ENCODE measurements at places on chromosomes 2 and 18.

GRCh38 chr2:120227111-120227991 is 4.2 kb upstream of the TMEM185B start:
- DNase-seq, result no peak

DNA sequence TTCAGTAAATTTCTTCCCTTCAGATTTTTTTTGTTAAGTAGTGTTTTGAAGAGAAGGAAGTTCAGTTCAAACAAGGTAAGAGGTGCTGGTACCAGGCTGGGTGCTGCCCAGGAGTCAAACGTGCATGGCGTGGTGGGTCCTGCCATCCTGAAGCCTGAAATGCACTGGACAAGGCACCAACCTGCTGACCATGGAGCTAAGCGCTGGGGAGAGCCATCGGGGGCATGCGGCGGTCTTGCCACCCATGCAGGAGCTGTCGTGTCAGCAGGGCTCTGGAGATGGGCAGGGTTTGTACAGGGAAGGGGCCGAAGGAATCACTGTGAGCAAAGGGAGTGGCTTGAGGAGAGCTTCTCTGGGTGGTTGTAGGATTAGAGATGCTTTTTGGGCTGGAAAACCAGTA is 126.6 kb downstream of the GBX2 start:
- DNase-seq, result no peak

DNA sequence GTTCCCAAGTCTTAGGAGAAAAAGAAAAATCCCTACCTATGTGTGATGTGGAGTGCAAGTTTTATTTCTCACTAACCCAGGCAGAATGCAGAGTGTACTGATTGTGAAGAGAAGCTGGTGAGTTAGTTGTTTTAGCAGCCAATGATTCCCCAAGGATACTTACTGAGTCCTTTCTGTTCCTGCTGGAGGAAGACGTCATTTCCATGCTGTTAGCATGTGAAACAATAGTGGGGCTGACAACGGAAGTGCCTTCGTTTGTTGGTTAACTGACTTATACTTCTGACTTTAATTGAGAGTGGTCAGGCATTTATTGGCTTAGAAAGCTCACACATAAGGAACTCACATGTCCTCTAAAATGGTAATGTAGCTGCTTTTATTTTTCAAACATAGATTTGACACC is 180.6 kb downstream of the MC4R start:
- no peak for DNase-seq

- DNase-seq, result no peak
Observed at GRCh38 chr2:49459314-49459993, 305.1 kb upstream of the FSHR start.

GRCh38 chr18:3340682-3341097 is 78.8 kb downstream of the MYL12B start:
- DNase-seq, result no peak

DNA sequence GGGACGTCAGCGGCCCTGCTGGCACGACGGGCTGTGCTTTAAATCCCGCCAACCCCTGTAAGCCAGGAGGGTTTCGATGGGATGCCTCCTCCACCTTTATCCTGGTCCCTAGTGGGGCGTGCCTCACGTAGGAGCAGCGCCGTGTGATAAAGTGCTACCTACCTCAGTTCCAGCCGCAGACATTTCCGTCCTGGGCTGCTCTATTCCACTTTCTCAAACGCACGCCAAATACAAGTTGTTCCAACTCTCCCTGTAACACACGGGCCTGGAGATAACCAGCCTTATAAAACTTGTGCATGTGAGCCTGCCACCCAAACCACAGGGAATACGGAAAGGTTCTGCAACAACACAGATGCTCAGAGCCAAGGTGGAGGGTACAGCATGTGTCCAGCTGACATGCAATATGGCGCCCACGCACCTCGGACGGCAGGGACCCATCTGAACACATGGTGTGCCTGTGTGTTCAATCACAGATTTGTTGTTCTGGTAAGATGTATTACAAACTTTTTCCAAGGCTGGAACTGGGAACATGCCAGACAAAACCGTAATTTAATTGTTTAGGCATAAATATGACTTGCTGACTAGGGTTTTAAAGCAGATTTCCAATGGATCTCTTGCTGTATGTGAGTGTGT is 47.7 kb downstream of the ZNF516 start:
- DNase-seq, result no peak

- no peak for DNase-seq
Observed at GRCh38 chr2:164052006-164052405, 316.2 kb upstream of the FIGN start.

- no peak for DNase-seq
Observed at GRCh38 chr2:191126386-191127085, 24.3 kb downstream of the STAT4 start.

DNA sequence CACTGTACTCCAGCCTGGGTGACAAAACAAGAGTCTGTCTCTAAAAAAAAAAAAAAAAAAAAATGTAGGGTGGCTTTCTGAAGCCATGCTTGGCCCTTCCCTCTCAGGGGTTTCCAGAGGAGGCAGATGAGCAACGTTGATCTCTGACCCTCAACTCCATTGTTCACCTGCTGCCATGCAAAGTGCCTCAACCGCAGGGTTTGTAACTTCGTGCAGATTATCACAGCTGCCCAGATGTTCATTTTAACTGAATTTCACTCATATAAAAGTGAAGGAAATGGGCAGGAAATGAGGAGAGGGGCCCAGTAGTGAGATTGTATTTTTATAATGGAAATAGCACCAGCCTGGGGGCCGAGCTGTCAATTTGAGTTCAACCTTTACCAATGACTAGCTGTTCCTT is 14.9 kb upstream of the B3GNT2 start:
- no peak for DNase-seq

DNA sequence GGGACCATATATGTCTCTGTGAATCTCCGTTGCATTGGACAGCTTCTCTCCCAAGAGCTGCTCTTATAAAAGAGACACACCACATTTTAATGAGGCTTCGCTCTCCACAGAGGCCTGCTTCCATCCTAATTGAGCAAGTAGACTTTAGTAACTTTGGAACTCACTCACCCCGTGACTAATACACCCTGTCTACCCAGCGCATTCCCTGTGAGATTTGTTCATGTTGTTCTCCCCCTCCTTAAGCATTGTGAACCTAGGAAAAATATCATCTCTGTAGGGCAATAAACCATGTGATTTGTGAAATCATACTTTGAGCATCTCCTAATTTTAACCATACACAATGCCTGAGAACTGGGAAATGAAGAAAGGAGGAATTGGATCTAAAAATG is 56.9 kb downstream of the MCFD2 start:
- no peak for DNase-seq

DNA sequence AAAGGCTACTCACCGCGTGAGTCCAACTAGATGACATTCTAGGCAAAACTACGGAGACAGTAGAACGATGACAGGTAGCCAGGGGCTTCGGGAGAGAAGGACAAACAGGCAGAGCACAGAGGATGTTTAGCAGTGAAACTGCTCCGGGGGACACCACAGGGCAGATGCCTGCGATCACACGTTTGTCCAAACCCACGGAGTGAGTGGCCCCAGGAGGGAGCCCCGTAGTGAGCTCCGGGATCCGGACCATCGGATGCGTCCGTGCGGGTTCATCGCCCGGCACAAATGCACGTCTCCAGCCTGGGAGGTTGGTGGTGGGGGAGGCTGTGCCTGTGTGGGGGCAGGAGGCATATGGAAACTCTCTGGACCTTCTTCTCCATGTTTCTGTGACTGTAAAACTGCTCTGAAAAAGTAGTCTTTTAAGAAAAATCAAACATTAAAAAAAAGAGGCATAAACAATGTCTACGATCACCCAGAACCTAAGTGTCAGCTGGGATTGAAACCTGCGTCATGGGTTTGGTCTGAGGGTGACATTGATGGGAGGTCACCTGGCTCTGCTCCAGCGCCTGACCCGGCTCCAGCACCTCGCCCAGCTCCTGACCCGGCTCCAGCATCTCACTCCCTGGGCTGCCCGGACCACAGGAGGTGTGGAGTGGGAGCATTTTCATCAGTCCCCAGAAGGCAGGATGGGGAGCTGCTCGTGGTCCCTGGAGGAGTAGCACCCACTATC is 83.0 kb upstream of the CTDP1 start:
- DNase-seq, result no peak

DNA sequence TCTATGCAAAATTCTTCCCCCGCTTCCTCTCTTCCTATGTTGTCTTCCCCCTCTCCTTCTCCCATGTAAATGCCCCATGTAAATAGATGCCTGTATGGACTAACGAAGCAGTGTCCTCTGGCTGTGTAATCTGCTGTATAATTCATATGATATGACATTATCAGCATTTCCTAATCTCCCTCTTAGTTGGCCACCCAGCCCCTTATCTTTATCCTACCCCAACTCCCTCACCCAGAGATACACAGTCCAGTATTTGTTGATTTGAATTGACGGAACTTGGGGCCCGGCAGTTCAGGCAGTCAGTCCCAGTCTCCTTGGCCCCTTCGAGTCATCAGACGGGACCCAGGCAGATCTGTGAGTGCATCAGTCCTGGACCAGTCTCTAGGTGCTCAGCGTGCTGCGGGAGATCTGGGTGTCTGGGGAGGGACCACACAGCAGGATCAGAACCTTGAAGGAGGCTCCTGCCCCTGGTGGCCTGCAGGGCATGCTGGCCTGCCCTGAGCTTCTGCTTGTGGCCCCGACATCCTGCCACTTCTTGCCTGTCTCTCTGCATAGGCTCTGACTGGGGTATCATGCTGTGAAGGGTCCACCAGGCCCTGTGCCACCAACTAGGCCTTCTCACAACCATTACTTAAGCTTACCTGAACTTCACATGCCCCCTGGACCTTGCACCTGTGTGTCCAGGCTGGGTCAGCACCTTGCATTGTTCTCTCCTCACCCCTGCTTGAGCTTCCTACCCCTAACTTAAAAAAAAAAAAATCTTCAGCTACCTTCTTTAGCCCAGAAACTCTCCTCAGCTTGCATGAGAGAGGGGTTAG is 88.1 kb upstream of the ATL2 start:
- DNase-seq, result no peak

DNA sequence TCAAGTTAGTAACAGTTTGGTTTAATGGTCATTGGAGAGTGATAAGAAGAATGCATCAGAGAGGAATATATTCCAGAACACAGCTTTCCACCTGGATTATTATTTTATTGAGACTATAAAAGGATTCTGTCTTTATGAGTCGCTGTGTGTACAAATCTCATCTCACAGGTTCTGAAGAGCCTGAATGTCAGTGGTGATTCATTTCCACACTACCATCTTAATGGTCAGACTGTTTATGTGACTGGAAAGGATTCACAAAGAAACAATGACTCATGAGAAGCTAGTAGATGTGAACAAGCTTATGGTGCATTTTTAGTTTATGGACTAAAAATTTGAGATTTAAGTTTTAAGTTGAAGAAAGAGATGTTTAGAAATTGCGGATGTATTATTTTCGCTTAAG is 685.4 kb upstream of the NRXN1 start:
- DNase-seq, result no peak

- no peak for DNase-seq
Observed at GRCh38 chr2:1461507-1462390, 48.5 kb downstream of the TPO start.

- DNase-seq, result no peak
Observed at GRCh38 chr2:9077691-9078090, 74.2 kb upstream of the MBOAT2 start.

GRCh38 chr2:239793086-239793485 is 232.1 kb downstream of the NDUFA10 start:
- DNase-seq, result no peak

DNA sequence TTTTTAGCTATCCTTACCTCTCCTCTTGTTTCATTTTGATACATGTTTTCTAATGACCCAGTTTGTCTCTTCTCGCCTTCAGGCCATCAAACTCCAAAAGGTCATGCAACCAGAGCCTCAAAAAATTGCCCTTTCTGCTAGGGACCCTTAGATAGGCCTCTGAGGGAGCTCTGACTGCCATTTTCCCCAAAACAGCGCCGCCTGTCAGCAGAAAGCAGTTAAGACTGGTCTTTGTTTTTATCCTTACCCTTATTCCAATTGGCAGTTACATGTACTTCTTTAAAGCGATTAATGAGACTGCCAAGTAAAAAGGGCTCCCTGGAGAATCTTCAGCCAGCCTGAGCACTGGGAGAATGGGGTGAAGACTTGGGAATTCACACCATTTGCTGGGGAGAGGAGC is 55.1 kb upstream of the RIT2 start:
- DNase-seq, result no peak

DNA sequence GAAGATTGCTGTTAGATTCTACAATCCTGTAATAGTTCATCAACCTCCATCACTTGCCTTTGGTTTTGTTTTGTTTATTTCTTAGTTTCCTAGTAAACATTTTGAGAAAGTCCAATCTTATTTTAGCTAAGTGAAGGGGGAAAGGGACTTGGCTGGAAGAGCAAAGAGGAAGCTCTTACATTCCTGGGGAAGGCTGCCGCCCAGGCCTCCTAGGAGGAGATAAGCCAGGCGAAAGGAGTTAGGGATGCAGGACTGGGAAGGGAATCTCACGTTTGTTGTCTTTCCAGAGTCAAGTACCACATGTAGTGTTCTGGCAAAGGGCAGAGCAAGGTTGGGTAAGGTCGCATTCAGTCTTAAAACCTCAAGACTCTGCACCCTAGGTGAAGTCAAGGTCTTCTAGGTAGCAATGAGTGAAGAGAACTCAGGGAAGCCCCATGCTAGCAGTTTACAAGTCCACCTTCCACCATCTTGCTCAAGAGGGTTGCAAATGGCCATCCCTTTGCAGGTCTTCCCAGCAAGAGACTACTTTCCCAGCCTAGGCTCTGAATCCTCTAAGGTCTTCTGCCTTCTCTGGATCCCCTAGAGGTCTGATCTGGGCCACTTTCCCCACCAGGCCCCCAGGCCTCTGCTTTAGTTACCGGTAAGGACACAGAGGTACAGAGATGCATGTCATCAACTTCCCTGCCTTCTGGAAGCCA is 320.7 kb downstream of the CYP26B1 start:
- no peak for DNase-seq

GRCh38 chr2:180416627-180417026 is 409.5 kb upstream of the CWC22 start:
- no peak for DNase-seq

DNA sequence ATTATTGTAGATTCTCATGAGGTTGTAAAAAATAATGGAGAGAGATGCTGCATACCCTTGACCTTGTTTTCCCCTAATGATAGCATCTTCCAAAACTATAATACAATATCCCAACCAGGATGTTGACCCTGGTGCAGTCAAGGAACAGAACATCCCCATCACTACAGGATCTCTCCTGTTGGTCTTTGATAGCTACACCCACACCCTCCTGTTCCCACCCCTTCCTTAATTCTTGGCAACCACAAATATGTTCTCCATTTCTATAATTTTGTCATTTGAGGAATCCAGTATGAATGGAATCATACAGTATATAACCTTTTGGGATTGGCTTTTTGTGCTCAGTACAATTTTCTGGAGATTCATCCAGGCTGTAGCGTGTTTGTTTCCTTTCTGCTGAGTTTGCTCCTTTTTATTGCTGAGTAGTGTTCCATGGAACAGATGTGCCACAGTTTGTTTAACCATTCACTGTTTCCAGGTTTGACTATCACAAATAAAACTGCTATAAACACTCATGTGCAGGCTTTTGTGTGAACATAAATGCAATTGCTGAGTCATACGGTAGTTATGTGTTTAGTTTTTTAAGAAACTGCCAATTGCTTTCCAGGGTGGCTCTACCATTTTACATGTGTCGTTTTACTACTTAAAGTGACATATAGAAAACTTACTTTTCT is 22.2 kb downstream of the MCFD2 start:
- no peak for DNase-seq
